ENCODE measurements at places on chromosomes 2 and 18. TPM values are rescaled to one million over a fixed set of nuclear protein-coding genes. Genes with fewer than 3 reads are reported as not detected.

DNA sequence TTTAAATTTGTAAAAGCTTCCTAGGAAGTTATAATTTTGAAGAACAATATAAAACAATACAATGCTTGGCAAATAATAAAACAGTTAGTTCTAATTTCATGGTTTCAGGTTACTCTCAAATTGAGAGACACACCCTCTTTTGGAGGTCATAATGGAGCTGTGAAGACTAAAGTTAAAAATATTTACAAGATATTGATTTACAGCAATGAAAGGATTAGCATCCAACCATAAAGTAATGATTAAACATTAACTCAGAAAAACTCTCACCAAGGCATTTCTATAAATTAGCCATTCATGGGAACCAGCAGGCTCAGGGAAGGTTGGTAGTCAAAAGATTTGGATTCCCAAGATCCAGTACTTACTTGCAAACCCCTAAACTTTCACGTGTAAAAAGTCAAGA lies 6.4 kb downstream of the DPP4 start:
- no peak for DNase-seq

GRCh38 chr18:58669731-58670378 lies 1.4 kb upstream of the MALT1 start:
- no peak for DNase-seq

DNA sequence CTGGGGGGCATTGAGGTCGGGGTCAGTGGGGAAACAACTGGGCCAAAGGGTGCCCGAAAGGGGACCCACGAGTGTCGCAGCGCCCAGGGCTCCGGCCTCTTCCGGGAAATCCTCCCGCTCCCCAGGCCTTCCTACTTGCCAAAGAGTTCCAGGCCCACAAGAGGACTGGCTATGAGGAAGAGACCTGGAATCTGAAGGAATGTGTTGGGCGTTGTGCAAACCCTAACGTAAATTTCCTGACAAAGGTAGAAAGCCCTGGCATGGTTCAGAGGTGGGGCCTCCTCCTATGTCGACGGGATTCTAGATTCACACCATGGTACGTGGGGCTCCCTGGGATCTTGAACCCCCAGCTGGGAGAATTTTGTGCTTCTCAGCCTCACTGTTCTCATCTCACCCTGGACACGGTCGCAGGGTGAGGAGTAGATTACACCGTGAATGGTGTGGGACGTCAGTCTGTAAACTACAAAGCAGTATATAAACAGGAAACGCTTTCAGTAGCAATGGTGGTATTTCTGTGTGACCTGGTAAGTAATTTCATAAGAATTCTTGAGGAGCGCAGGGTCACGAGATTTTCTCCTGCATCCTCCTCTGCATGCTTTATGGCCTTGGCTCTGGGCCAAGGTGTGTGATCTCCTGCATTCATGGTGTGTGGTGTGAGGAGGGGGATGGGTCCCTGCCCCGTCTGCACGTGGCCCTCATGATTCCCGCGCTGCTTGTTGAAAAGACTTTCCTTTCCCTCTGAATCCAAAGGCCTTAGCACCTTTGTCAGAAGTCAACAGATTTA lies 868 bp downstream of the HSBP1L1 start:
- DNase-seq = no peak

- DNase-seq = no peak
Observed at GRCh38 chr2:222298001-222298310, 842 bp downstream of the PAX3 start.

DNA sequence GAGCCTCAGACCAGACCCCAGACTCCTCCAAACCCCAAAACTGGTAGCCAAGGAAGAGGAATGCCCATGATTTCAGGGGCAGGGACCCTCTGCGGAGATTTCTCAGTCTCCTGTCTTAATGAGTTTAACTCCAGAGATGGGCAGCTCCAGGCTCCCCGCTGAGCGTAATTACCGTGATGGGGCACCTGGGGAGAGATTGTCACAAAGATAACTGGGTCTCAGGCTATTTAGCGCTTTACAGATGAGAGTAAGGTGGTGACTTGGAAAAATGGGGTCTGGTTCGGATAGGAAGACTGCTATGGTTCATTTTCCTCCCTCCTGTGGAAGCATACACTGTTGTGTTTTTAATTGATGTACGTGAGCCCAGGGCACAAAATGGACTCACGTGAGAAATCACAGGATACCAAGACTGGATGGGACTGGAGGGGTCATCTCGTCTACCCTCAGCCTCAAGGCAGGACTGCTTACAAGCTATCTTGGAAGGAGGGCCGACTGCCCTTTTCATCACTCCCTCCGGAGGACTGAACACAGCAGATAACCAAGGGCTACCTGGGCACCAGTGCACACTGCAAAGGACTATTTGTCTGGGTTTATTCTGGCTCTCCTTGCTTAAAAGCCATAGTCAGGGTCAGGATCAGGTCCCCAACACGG lies 427.8 kb downstream of the ZNF521 start:
- no peak for DNase-seq

SERPINB11 gene
- polyA plus RNA-seq = not detected

Data from left kidney (tissue), 8 donors.